ENCODE measurements at places on chromosomes 2 and 18.

GRCh38 chr2:222483513-222484039 lies 59.2 kb downstream of the SGPP2 start:
- no peak for DNase-seq

- no peak for DNase-seq
Measured at GRCh38 chr2:238967031-238967977, 119.4 kb downstream of the TWIST2 start.

DNA sequence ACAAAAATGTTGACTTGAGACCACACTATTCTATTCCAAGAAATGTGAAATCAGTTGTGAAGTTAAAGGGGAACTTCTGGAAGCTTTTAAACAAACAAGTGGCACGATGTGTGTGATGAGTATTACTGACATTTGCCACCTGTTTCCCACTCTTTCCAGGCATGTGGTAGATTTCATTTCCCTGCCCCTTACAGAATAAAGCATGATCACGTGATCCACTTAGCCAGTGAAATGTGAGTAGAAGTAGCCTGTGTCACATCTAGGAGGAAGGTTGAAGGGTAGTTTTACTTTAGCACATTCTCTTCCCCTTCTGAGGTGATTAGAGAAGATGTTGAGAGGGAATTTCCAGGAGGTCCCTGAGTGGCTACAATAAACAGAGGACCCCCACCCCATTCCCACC lies 3.8 kb downstream of the COL4A4 start:
- DNase-seq, result no peak

- no peak for DNase-seq
Measured at GRCh38 chr2:197378494-197379307, 56.1 kb downstream of the SF3B1 start.

GRCh38 chr2:112168422-112169124 lies 30.4 kb downstream of the FBLN7 start:
- no peak for DNase-seq

GRCh38 chr2:240401781-240402551 lies 33.5 kb upstream of the GPC1 start:
- no peak for DNase-seq

DNA sequence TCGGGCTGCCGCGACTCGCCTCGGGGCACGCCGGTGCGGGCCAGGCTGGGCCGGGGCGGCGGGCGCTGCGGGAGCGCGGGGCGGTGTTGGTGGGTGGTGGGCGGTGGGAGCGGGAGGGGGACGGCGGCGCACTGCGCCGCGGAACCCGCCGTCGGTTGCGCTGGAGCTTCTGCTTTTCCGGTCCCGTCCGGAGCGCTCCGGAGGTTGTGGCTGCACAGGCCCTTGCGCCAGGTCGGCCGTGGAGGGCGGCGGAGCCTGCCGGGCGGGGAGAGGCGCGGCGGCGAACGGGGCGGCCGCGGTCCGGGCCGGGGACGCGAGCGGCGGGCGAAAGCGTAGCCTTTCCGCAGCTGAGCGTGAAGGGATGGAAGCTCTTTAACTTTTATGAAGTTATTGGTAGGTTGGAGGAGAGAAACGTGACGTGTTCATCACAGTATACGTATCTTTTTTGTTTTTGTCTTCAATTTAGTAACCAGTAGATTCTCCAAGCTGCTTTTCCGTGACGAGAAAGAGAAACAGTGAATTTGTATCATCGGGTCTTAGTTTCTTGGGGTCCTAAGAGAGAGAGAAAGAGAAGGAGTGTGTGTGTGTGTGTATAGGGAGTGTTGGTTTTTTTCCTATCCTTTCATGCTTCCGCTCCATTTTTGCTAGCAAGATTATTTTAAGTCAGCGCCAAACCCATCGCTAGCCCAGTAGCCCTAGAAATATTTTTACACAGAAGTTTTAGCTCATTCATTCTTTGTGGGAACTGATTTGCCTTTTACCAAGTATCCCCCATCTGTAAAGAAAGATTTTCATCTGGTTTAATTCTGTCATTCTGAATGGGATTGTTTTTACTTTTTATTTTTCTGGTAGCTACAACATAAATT lies 535 bp downstream of the ATG4B start:
- DNase-seq, result no peak

GRCh38 chr18:54807303-54807702 lies 21.0 kb upstream of the RAB27B start:
- no peak for DNase-seq

DNA sequence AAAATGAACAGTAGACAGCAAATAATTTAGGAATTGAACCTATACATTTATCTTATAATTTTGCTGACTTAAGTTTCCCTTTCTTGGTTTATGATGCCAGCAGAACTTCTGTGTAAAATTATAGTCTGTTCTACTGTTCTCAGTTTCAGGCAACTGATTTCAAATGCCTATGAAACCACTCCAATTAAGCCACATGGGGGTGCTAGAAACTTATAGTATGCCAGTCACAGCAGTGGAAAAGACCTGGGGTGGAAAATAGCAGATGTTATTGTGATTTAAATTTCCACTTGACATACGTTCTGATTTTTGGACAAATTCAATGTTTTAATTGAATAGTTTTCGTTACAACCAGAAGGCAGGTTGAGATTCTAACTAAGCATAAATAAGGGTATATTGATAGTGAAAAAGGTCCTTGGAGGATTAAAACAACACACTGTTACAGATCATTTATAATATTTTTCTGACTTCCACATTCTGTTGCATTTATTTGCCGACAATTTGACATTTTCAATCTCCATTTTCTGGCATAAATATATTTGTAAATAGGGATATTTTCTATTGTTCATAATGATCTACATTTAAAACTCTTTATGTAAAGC lies 61.4 kb downstream of the CPS1 start:
- DNase-seq, result no peak

- DNase-seq, result no peak
Measured at GRCh38 chr18:3468833-3469232, 18.9 kb downstream of the TGIF1 start.

DNA sequence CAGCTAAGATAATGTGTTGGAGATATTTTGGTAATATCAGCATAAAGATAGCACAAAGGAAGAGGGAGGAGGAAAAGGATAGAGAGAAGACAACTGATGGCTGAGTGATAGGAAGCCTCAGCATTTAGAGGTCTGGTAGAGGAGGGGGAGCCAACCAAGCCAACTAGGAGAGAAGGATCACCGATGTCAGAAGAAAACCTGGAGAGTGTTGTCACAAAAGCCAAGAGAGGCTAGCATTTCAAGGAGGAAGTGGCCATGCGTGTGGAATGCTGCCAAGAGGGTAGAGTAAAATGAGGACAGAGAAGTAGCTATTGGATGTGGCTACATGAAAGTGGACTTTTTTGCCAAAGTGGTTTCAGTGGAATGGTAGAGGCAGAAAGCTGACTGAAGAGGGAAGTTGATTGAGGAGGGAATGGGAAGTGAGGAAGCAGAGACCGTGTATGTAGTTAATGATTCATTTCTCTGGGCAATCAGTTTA lies 34.3 kb downstream of the LCLAT1 start:
- no peak for DNase-seq

- no peak for DNase-seq
Measured at GRCh38 chr2:237593596-237594320, 3.2 kb upstream of the RAB17 start.

DNA sequence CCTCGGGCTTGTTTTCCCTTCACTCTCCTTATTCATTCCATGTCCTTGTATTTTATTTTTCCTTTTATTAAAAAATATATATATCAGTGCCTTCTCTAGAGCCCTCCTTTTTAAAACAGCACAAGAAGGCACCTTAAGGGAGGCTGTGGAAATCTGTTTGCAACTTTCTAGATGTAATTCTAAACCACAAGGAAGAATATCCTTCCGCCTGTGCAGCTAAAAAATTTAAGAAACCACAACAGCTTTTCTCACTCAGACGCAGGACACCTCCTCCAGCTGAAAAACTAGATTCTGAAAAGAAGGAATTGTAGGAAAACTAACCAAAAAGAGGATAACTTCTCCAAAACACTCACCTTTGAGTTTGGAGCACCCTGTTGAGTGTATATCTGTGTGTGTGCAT lies 142.2 kb downstream of the BCL11A start:
- no peak for DNase-seq

GRCh38 chr2:126534478-126534877 lies 121.5 kb upstream of the GYPC start:
- no peak for DNase-seq

- DNase-seq, result no peak
Measured at GRCh38 chr2:85861650-85862049, 27.1 kb downstream of the ST3GAL5 start.

DNA sequence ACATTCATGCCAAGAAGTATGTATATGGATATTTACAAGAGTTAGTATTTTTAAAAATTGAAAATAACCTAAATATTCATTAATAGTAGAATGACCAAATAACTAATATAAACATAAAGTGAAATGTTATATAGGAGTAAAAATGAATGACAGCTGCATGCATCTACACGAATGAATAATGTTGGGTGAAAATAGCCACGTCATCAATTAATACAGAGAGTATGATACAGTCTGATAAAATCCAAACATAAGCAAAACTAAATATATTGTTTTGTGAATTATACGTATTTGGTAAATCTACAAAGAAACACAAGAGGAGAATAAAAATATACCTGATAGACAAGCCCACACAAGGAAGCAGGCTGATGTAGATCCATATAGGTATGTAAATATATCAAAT lies 24.5 kb downstream of the ZC3H8 start:
- DNase-seq, result no peak

DNA sequence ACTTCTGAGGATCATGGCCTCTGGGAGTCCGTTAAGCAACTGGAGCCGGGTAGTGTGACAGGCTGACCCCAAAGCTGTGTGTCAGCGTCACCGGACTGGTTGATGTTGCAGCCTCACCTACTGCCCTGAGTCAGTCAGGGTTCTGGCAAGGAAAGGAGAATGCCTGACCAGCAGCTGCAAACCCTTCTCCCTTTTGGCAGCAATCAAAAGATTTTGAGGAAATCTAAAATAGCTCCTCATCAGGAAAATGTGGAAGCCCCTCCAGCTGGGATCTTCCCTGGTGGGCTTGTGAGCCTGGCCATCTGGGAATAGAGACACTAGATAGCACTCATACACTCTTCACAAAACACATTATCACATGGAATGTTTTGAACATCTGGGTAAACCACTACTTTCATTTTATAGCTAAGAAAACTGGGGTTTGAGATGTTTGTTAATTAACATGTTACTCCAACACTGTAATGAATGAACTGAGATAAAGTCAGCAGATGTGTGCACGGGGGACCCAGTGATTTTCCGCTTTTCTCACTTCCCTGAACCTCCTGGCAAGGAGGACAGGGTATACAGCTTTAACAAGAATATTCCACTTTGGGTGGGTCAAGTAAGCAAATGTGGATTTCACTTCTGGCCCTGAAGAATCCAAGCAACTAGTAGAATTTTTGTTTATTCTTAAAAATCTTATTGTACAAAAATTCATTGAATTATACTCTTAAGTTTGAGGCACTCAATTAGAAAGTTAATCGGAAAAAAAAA lies 24.7 kb downstream of the CLUL1 start:
- DNase-seq, result no peak

- no peak for DNase-seq
Measured at GRCh38 chr2:38528008-38528442, 74.7 kb downstream of the HNRNPLL start.

DNA sequence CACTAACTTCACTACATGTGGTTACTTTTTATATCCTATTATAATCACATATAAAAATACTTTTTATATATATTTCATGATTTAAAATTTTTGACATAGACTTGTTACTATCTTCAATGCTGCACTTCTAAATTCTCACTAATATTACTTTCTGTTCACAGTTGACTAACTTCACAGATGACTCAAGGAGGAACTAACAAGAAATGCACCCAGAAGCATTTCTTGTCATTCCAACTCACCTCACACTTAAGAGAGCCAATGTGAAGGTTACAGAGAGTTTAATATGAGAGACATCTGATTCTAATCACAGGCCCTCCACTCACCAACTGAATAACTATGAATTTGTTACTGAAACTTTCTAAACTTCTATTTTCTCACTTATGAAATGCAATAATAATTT lies 399.8 kb upstream of the SLC8A1 start:
- no peak for DNase-seq

DNA sequence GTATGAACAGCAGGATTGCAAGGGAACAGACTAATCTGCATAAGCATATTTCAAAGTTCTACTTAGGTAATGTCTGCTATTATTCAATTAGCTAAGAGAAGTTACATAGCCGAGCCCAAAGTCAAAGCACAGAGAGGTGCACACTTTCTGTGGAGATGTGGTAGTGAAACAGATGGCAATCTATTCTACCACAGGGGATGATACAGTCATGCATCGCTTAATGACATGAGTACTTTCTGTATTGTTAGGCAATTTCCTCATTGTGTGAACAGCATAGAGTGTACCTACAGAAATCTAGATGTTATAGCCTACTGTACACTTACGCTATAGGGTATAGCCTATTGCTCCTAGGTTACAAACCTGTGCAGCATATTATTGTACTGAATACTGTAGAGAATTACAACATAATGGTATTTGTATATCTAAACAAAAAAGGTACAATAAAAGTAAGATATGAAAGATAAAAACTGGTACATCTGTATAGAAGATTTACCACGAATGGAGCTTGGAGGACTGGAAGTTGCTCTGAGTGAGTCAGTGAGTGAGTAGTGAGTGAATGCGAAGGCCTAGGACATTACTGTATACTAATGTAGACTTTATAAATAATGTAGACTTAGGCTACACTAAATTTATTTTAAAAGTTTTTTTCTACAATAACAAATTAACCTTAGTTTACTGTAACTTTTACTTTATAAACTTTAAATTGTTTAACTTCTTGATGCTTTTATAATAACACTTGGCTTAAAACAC lies 197.6 kb downstream of the MBD5 start:
- DNase-seq, result no peak

GRCh38 chr2:97781981-97782380 lies 68.6 kb downstream of the ZAP70 start:
- no peak for DNase-seq

DNA sequence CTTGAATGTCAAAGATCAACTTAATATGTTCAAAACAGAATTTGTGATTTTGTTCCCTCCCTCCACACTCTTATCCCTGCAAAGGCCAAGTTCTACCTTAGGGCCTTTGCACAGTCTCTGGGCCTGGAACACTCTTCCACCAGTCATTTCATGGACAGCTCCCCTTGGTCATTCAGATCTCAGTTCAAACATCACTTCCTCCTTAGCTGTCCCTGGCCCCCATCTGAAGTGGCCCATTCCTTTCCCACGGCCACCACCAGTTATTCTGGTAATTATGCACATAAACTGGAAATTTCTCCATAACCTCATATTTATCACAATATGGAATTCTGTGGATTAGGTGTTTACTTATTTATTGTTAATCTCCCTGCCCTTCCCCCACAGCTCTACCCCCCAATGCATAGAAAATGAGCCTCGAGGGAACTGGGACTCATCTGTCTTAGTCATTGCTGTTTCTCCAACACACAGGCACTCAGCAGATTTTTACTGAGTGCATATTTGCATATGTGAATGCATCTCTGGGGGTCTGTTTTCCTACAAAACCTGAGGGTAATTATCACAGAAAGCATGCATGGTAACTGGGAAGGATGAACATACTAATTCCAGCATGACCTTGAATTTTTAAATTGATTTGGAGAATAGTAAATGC lies 35.5 kb upstream of the SPTBN1 start:
- no peak for DNase-seq

Measured in AG04449 (cell line).